ENCODE measurements at places on chromosomes 1 and 21.

GRCh38 chr1:30362603-30362990 is 360.8 kb downstream of the MATN1 start:
- no peak for DNase-seq

GRCh38 chr1:117664314-117664713 is 58.5 kb downstream of the TENT5C start:
- DNase-seq, result no peak

- DNase-seq, result no peak
Measured at GRCh38 chr21:34833465-34833864, 164.7 kb downstream of the CLIC6 start.

DNA sequence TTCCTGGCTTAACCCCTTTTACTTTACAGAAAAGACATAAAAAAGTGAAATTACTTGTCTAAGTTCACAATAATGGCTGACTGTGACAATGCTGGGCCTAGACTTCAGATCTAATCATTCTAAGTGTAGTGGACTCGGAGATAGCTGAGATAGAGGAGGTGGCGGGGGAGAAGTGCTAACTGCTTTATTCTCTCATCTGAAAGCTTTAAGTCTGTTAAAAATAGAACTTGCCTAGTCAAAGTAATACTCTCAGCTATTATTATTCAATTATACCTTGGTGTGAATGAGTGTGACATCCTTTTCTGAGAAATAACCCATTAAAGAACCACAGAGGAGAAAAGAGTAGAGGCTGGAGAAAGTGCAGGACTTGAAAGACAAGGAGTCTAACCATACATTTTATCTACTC is 96.1 kb upstream of the OLIG2 start:
- DNase-seq, result no peak

DNA sequence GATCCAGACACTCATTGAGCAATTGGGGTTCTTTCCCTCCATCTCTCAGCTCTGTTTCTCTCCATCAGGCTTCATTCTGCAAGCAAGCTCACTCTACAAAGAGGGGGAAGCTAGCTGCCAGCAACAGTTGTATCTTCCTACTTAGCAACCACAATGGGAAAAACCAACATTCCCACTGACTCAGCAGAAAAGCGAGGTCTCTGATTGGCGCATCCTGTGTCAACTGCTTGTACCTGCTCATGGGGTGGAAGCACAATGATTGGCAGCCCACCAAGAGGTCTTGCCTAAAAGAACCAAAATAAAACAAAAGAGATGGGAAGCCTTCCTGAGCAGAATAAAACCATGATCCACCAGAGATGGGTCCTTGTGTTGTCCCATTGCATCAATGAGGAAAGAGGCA is 4.0 kb upstream of the CDA start:
- DNase-seq, result no peak

DNA sequence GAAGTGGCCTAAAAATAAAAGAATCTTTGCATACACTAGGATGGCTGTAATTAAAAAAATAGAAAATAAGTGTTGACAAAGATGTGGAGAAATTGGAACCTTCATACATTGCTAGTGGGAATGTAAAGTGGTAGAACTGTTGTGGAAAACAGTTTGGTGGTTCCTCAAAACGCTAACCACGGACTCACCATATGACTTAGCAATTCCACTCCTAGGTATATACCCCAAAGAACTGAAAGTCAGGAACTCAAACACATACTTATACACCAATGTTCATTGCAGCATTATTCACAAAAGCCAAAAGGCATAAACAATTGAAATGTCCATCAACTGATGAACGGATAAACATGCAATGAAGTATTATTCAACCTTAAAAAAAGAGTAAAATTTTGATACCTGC is 10.8 kb upstream of the HMGCL start:
- DNase-seq, result no peak

GRCh38 chr1:91120421-91120820 is 98.6 kb upstream of the ZNF644 start:
- no peak for DNase-seq

- no peak for DNase-seq
Measured at GRCh38 chr1:160713161-160713560, 1.5 kb upstream of the CD48 start.

- DNase-seq, result no peak
Measured at GRCh38 chr1:193680247-193680923, 494.0 kb upstream of the B3GALT2 start.

DNA sequence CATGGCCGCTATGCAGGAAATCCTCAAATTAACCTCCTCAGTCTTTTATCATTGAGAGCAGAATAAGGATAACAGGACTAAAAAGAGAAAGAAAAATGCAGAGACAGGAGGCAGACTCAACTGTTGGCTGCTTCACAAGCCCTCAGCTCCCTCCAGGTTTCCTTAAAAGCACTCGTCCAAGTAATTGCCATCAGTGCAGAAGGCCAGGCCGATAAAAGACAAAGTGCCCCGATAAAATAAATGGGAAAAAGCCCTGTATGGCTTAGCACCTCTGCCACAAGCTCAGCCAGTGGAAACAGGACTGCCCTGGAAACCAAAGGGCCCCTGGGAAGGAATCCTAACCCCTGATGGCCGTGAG is 8.1 kb downstream of the S100A6 start:
- no peak for DNase-seq

GRCh38 chr1:244836135-244836521 is 670 bp downstream of the COX20 start:
- peak; percentile 42 for DNase-seq

DNA sequence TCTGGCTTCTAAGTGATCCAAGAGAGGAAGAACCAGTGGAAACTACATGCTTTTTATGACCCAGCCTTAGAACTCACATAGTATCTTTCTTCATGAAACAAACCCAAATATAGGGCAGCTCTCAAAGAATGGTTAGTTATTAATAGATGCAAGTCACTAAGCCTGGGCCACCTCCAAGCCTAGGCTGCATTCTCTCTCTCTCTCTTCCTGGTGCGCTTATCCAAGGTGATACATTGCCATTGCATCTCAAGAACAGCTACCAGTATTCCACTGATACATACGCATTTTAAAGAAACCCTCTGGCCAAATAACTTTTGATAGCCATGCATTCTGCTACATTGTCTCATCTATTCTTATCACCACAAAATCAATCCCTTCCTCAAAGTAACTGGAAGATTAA is 455.6 kb upstream of the ADGRL2 start:
- DNase-seq, result no peak

- DNase-seq, result no peak
Measured at GRCh38 chr1:31579374-31579773, 3.1 kb downstream of the TINAGL1 start.

GRCh38 chr1:160567858-160568682 is 11.2 kb downstream of the CD84 start:
- DNase-seq, result no peak

GRCh38 chr1:155300553-155301329 is 497 bp downstream of the PKLR start:
- DNase-seq, result no peak

- DNase-seq, result no peak
Measured at GRCh38 chr1:112855152-112855828, 100.7 kb downstream of the SLC16A1 start.

DNA sequence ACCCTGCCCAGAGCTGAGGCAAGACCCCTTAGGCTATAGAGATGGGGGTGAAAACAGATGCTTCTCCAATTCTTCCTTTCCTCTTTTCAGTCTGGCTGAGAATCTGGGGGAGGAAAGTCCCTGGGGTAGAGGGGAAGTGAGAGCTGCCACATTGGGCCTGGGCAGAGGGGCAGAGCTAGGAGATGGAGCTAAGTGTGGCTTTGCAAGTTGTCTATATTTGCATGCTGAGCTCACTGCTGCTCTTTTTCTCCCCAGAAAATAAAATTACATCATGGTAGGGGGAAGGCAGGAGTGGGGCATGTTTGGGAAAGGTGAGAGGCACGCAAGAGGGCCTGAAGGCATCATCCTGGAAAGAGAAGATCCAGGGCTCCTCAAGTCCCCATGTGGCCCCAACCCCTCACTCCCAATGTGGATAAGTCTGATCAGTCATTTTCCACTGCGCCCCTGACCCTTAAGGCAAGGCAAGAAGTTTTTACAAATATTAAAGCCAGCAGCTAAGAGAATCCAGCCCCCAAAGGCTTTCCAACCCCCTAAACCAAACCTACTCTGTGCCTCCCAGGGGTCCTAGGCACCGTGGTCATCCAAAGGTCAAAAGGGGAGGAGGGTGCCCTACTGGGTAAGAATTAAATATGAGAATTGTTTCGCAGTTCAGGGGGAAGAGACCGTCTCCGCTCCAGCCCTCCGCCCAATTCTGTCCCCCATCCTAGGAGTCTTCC is 500 bp upstream of the PEA15 start:
- DNase-seq, result no peak

- no peak for DNase-seq
Measured at GRCh38 chr1:99438656-99439230, 174.5 kb downstream of the PLPPR4 start.

GRCh38 chr1:92968138-92969032 is 7.1 kb upstream of the DIPK1A start:
- no peak for DNase-seq

GRCh38 chr1:171152549-171152948 is 32.6 kb upstream of the FMO2 start:
- DNase-seq, result no peak

DNA sequence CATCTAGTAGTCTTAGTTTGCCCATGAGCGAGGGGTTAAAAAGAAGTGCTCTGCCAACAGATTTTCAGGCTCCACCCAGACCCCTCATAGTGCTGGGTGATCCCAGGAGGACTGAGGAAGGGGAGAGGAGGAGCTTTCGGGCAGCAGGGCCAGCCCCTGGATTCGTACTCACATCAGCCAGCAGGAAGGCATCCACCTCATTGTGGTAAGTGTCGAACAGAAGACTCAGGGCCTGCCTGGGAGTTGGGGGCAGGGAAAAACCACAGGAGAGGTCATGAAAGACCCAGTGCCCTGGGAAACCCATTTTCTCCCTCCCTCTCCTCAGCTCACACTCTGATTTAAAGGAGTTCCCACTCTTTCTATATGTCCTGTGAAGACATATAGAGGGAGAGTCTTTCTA is 34.9 kb downstream of the PIK3C2B start:
- DNase-seq, result no peak

- DNase-seq, result no peak
Measured at GRCh38 chr1:228214921-228215662, 7.2 kb downstream of the OBSCN start.

DNA sequence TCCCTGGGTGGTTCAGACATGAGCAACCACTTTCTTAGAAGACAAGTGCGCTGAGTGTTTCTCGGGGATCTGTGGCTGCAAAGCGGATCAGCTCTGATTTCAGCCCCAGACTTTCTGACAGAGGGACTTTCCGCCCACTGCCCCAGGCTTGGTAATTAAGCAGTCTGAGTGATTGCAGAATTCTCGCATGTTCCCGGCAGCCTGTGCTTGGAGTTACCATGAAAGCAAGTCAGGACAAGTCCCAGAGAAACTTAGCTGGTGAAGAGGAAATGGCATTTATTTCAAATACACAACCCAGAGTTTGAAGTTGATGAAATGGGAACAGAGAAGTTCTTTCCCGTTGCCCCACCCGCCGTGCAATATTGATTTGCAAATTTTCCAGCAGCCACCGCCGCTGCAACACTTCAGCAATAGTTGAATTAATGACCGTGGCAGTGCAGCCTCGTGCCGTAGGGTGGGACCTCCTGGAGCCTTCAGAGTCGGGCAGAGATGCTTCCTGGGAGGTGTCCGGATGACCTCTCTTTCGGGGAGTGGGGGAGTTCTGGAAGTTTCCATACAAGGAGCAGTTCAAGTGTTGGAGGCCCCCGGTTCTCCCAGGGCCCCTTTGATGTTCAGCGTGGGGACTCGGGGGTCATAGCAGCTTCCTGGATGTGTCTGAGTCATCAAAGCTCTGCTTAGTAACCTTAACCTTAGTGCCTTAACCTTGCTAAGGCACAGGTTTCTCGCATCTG is 134.7 kb downstream of the KAZN start:
- DNase-seq, result no peak

- DNase-seq, result no peak
Measured at GRCh38 chr1:63458750-63459149, 64.3 kb downstream of the ITGB3BP start.

- DNase-seq, result no peak
Measured at GRCh38 chr21:37045556-37045955, 27.3 kb downstream of the PIGP start.

- DNase-seq, result no peak
Measured at GRCh38 chr1:919271-919872, 4.4 kb upstream of the SAMD11 start.

- no peak for DNase-seq
Measured at GRCh38 chr1:212967801-212968200, 17.5 kb downstream of the VASH2 start.

GRCh38 chr1:174736831-174737230 is 262.9 kb upstream of the CACYBP start:
- DNase-seq, result no peak

- no peak for DNase-seq
Measured at GRCh38 chr1:8396083-8396785, 78.3 kb downstream of the SLC45A1 start.

DNA sequence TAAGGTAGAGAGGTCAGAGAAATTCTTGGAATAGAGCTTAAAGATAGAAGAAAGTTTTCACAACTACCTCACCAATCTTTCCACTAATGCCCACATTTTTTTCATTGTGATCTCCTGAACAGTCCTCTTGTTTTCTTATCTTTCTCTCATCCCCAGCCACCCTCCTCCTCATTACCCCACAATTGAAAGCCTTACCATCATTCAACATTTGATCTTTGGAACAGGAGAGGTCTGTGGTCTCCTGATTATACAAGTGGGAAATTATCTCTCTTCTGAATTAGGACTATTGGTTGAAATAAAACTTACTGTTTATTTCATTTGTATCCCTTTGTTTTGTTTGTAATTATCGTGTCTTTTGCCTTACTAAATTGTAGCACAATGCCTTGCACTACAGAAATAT is 29.6 kb downstream of the DNAH14 start:
- no peak for DNase-seq

DNA sequence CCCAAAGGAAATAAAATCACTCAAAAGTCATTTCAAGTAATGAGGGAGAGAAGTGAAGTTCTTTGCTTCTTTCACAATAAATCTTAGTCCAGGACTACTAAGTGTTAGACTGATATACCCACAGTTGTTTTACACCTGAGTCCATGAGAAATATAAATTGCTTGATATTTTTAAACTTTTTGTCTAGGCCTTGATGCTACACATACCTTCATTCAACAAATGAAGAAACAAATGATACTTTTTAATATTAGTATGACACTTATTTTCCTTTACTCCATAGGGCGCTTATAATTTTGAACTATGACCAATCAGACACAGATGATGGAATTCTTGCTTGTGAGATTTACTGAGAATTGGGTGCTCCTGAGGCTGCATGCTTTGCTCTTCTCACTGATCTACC is at the start of gene OR14K1:
Gene OR14K1 (plus strand): TSS at position 301 of the 400 bp plus-strand sequence. CDS start 0 bp downstream, at position 301.
- no peak for DNase-seq

DNA sequence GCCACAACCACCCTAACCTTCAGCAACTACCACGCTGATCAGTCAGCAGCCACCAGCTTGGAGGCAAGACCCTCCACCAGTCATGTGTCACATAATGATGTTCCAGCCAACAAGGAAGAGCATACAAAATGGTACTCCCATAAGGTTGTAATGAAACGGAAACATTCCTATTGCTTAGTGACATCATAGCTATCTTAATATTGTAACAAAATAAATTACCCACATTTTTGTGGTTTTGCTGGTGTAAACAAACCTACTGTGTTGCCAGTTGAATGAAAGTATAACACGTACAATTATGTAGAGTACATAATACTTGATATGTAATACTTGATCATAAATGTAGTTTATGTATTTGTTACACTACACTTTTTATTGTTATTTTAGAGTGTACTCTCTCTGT is 1363.2 kb upstream of the ADGRL4 start:
- no peak for DNase-seq
